NAMALWA (cell line): ENCODE measurements at places on chromosomes 6 and 20.
A peak's percentile ranks its signal among the peaks of the same experiment; 100 is the strongest.

GRCh38 chr6:11755725-11756124, 22.9 kb downstream of the ADTRP start:
- DNase-seq: no peak

GRCh38 chr6:135939208-135939591, 87.7 kb downstream of the PDE7B start:
- no peak for DNase-seq

- no peak for DNase-seq
Measured at GRCh38 chr20:10603378-10603777, 70.4 kb downstream of the JAG1 start.

- DNase-seq: no peak
Measured at GRCh38 chr6:117272032-117272866, 6.9 kb downstream of the VGLL2 start.

GRCh38 chr6:55064711-55065420, 109.4 kb upstream of the HCRTR2 start:
- DNase-seq: no peak

- no peak for DNase-seq
Measured at GRCh38 chr20:48339190-48339985, 488.4 kb downstream of the PREX1 start.

DNA sequence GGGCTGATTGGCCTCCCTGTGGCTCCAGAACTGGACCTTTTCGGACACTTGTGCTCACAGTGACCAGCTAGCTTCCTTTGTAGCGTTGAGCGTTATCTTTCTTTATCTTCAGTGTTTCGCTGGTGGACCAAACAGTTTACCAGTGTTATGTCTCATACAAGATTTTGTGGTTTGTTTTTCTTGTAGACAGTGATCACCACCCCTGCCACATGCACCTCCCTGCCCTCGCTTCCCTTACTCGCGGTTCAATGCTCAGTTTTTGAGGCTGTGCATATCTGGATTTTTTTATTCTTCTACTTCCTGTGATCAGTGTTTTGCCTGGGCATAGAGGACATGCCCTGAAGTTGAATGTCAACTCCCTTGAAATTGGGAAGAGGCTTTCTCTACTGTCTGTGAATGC, 16.4 kb downstream of the MYT1 start:
- no peak for DNase-seq

GRCh38 chr6:162854228-162854627, 126.5 kb downstream of the PACRG start:
- DNase-seq: no peak

GRCh38 chr20:55090286-55090685, 614.9 kb downstream of the DOK5 start:
- DNase-seq: no peak

DNA sequence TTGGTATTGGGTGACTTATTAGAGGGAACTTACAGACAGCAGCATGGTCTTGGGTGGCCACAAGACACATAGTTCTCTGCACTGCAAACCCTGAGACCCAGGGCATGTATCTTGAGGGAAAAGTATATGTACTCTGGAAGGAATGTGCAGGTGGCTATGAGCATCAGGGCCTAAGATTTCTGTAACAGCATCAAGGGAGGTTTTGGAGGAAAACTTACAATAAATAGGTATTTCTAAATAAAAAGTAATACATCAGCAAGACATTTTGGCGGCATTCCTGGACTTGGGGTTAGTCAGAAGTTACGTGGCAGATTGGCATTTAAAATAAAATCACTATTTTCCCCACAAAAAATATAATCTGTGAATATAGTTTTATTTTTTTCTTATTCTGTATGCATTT, 8.0 kb upstream of the STX7 start:
- DNase-seq: no peak

GRCh38 chr20:48378976-48379675, 448.7 kb downstream of the PREX1 start:
- no peak for DNase-seq

GRCh38 chr20:3353646-3354045, 53.8 kb downstream of the DNAAF9 start:
- DNase-seq: no peak

GRCh38 chr6:139944131-139944530, 569.7 kb upstream of the CITED2 start:
- DNase-seq: no peak

GRCh38 chr6:73471686-73472290, 10.3 kb downstream of the MTO1 start:
- peak; percentile 70 for DNase-seq

DNA sequence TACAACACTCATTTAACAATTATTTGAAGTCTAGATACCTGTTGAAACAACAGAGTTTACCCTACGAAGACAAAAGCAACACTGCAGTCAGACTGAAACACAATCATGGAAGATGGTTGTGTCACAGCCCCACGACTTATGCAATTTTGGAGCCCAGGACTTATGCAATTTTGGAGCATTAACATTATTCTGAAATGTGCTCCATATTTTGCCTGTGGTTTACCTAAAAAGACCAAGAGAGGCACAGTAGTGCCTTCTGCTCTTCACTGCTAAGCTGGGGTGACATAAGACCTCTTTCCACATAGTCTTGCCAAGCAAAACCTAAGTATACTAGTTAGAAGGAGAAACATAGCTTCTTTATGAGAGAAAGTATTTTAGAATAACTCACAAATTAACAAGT, 216.5 kb downstream of the PTPRK start:
- no peak for DNase-seq

GRCh38 chr6:124885171-124885570, 77.1 kb upstream of the RNF217 start:
- DNase-seq: no peak

DNA sequence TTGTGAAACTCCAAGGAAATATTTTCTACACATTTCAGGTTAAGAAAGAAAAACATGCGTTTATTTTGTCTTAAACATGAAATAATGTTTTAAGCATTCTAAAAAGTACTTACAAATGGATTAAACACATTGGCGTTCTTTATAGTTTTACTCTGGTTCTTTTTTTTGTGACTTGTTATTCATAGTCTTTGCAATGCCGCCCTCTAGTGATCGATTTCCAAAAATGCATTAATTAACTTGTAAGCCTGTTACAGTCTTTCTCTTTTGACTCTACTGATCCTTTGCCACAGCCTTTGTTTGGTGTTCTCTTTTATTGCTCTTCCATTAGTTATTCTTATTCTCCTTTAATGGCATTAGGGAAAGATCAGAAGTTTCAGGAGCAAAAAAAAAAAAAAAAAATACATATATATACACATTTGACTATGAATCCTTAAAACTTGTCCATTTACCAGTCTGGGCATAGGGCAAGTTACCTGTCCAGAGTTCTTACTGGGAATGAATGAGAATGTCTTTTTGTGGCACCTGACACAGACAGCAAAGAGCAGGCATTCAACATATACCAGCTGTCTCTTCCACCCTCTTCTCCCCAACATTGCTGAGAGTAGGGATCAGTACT, 59.9 kb downstream of the MACROD2 start:
- DNase-seq: peak; percentile 72

DNA sequence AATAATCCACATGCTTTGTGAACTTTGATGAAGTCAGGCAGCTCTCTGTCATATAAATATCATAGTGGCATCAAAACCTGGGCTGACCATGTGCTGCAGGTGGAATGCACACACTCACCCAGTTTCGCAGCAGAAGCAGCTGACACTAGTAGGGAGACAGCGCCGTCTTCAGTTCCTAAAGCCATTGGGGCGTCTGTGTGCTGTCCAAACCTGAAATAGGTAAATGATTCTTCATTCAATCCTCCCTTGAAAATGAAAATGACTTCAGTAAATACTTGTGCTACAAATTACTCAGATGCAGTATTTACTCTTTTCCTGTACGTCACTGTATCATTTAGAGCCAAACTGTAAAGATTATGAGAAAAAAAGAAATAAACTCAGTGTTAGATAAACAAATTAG, 127.5 kb downstream of the EYA4 start:
- no peak for DNase-seq

DNA sequence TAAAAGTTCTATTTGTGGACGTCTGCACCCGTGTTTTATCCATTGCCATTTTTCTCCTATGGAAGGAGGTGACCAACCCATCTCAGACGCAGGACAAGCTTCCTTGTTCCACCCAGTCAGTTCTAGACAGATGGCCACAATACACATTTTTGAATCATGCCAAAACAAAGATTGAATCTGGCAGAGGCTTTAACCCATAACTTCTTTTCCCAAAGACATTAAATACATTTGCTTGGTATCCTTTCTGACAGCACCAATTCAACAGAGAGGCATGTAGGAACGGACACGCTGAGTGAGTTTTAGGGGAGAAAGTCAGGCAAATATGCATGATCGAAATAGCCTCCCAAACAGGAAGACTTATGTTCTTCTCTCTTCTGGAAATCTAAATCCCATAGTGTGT, 552.7 kb upstream of the AGPAT4 start:
- DNase-seq: no peak

GRCh38 chr6:142047934-142048592, 84.7 kb upstream of the GJE1 start:
- no peak for DNase-seq

- no peak for DNase-seq
Measured at GRCh38 chr20:20683481-20684321, 28.7 kb downstream of the RALGAPA2 start.

DNA sequence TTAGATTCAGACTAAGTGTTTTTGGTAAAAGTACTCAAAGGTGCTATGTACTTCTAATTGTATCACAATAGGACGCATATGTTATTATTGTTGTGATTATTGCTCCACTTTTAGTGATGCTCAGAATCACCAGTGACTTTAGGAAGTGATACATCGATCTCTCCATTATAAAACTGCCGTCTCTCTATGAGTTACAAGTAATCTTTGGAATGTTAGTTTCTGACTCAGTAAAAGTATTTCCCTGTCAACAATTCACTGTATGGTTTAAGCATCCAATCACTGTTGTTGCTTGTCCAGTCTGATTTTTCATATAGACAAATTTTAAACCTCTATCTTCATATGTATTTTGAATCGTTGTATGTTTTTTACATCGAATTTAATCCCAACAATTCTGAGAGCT, 9.4 kb downstream of the DCBLD1 start:
- DNase-seq: no peak

DNA sequence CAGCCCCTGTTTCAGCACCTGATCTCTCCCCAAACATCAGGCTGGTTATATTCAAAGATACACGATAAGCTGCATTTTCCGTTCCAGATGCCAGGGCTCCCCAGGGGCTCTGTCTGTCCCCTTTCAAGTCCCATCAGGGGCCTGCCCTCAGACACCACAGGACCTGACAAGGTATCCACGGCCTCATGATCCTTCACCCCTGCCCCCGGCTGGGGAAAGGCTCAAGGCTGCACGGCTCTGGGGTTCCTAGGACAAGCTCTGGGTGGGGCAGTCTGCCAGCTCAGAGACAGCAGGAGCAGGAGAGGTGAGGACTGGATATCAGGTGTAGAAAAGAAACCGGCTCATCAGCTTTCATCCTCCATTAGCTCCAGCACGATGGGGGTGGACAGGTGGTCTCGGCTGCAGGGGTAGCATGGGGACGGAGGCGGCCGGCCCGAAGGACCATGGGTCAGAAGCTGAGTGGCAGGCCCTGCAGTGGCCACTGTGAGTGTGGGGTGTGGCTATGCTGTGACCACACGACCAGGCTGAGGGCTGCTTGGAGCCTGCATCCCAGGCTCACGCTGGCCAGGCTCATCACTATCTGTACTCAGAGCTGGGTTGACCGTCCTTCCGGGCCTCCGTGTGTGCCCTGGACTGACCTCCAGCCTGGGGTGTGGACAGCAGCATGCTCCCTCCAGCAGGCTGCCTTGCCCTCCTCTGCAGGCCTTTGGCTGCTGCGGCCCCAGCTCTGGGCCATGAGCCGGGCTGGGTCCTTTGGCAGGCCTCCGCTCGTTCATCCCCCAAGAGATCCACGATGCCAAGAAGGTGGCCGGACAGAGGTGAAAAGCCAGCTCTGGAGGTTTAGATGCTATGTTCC, 386.2 kb downstream of the THBS2 start:
- DNase-seq: no peak

DNA sequence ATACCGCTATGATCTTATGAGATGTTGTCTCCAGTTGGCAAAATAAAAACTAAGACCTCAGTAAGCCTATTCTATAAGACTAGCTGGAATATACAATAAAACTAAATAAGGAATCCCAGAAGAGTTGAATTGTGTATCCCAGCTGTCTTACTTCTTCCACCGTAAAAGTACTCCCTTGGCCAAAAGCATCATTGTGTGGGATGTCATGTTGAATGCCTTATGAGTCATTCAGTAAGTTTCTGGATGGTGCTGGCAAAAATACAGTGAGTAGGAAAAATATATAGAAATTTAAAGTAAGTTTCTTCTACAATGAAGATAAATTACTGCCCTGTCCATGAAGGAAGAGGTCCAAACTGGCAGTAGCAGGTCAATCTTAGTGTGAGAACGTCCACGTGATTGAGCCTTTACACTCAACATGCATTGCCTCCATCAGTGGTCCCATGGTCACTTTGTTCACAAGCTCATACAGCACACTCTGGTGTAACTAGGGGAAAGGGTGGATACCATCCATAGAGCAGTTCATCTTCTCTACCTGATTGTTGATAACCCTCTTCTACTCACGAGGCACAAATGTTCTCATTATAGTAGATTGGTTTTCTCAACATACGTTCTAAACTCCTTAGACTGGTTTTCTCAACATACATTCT, 13.7 kb upstream of the ZNF318 start:
- DNase-seq: no peak

DNA sequence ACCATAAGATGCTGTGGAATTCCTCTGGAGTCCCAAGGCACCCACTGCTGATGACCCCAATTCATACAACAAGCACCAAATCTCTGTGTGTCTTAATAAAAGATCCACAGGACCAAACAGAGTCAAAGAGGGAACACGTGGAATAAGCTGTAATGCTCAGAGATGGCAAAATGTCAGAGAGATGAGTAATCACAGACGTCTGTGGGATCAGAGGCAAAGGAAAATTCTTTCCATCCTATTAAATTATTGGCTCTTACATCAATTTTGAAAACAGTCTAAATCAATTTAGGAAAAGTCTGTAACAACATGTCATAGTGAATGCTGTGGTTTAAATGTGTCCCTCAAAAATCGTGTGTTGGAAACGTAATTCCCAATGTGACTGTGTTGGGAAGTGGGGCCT, 17.5 kb upstream of the SAMD3 start:
- no peak for DNase-seq

- no peak for DNase-seq
Measured at GRCh38 chr6:14546036-14546435, 428.5 kb downstream of the CD83 start.
